ENCODE measurements at places on chromosomes 13 and 19. TPM values are rescaled to one million over a fixed set of nuclear protein-coding genes. Genes with fewer than 3 reads are reported as not detected.

GRCh38 chr13:77623806-77624205 is 73.7 kb upstream of the SLAIN1 start:
- DNase-seq, result no peak

DNA sequence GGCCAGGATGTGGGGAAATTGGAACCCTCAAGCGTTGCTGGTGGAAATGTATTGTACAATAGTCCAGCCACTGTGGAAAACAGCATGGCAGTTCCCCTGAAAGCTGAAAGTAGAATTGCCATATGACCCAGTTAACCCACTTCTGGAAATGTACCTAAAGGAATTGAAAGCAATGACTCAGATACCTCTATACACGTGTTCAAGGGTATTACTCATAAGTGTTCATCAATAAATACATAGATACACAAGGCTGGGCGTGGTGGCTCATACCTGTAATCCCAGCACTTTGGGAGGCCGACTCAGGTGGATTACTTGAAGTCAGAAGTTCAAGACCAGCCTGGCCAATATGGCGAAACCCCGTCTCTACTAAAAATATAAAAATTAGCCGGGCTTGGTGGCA is 71.9 kb upstream of the IRS2 start:
- no peak for DNase-seq

DNA sequence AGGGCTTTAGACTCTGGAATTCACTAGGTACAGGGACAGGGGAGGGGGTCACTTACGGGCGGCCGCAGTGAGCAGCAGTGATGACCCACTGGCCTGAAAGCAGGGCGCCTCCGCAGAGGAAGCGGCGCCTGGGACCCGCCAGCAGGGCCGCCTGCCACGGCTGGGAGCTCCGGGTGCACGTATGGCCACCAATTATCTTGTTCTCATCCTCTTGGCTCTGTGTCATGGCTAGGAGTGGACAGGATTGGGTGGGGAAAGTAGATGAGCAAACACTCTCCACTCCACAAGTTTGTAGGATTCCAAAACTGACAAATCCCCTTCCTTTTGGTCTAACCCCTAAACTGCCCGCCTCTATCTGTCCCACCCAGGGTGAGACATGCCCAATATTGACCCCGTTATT is 1.2 kb downstream of the KLK14 start:
- DNase-seq, result no peak

DNA sequence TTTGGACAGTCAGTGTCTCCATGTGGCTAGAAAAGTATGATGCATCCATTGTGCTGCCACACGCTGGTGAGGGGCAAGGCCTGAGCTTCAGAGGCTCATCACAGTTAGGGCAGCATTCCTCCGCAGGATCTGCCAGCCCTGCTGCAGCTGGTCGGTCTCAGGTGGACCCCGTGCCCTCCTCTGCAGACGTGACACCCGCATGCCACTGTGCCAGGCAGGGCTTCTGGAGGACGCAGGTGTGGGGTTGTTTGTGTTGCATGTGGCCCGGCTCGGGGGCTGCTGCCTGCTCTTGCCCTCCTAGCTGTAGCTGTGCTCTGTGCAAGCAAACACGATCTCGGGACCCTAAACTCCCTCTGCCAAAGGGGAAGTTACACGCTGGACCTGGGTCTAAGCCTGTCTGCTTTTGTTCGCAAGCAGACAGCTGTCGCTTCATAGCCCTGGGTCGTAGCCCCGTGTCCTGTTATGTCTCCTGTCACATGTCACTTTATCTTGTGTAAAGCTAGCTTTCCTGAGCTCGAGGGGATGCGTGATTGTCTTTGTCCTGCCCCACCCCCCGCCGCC is 45.3 kb downstream of the SLC7A9 start:
- no peak for DNase-seq

GRCh38 chr13:76214001-76214400 is 577.9 kb downstream of the LMO7 start:
- no peak for DNase-seq

Gene REEP6
- total RNA-seq, result 6.0 TPM
